Esophagus squamous epithelium (tissue), 5 donors: ENCODE measurements at places on chromosomes 5 and 9.

DNA sequence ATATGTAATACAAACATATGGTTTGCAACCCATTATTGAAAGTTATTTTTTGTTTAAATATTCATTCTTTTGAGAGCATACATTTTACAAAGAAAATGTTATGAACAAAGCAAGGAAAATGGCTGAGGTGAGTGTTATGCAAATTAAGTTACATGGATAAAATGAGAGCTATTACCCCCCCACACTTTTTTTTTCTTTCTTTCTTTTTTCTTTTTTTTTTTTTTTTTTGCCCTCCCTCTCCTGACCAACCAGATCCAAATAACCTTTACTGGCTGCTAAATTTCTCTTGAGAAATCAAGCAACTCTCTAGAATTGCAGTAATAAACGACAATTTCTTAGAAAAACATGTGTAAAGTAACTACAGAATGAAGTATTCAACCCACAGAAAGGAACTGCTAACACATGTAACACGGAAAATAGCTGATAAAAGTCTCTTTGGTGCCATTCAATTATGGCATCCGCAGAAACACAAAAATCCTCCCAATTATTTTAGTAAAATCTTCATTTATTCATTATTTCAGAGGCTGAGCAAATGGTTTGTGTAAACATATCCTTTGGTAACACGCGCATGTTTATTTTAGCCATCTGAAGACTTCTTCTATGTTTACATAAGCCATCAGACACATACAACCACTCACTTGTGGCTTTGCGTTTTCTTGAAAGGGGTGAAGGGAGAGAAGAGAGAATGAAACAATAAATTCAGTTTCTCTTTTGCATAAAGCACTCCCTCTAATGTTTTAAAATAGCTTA lies 216.1 kb downstream of the NFIB start:
- DNase-seq: no peak

DNA sequence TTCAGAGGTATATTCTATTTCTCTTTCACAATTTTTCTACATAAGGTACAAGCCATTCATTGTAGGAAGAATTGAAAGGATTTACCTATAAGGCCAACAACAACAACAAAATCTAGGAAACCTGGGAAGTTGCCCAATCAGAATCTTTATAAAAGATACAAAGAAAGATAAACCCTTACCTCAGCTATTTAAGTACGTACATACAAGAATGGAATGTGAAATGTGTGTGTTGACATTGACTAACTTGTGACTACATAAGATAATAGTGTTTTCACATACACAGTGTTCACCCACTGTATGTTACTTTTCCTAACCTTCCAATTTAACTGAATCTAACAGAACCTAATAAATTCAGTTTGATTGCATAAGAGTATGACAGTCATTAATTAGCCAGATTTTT lies 154.1 kb downstream of the ADAMTS6 start:
- no peak for DNase-seq

- DNase-seq: no peak
These were observed 132.7 kb upstream of the TNC start for GRCh38 chr9:115250621-115251032.

DNA sequence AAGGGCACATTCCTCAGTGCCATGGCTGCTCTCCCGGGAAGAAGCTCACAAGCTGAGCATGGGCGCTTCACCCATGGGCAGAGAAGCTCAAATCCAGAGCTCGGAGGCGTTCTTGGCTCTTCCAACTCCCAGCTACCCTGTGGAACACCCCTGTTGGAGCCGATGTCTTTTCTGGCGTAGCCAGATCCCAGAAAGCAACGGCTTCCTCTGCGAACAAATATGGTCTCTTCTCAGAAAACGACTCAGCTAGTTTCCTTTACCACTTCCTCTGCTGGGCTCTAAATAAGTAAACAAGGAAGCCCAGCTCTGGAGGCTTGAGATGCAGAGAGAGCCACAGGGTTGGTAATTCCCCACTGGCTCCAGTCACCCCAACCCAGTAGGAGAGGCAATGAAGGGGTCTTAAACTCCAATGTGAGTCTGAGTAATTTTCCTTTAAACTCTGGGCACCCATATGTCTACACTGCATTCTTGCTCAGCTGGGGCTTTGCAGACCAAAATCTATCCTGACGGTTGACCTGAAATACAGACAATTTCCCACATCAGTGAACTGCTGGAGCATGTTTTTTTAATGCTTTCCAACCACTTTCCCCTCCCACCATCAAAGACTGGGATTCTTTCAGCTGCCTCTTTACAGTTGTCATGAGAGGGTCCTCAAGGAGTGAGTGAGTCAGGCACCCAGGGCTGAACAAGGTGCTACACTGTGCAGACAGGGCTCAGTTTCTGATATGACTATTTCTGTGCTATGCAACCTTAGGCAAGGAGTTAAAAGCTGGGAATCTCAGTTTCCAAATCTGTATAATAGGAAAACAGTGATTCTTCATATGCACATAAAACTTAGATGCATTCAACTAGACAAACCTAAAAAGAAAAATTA lies at the start of gene LCP2:
Gene LCP2 (minus strand): TSS at position 189 of the 874 bp plus-strand sequence. CDS start 166 bp downstream, at position 23.
- no peak for DNase-seq

GRCh38 chr9:3125602-3126405 lies 281.9 kb upstream of the PUM3 start:
- DNase-seq: no peak

DNA sequence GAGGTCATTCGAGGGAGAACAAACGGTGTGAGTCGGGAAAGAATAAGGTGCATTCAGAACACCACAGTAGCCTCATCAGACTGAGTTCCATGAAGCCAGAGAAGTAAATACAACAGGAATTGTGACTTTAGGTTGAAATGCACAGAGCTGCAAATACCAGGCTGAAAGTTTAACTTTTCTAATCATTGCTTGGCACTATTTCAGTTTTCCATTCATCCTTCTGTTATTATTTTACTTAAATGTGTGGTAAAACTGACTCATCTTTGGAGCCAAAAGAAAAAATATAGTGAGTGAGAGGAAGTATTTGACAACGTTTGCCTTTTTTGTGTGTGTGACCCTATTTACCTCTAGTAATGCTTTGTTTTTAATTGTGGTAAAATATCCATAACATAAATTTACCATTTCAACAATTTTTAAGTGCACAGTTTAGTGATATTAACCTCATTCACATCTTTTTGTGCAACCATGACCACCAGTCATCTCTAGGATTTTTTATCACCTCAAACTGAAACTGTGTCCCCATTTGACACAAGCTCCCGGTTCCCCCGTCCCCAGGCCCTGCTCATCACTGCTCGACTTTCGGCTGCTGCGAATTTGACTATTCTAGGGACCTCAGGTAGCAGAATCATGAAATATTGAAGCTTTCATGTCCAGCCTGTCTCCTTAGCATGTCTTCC lies 166.8 kb downstream of the HSD17B3 start:
- no peak for DNase-seq

DNA sequence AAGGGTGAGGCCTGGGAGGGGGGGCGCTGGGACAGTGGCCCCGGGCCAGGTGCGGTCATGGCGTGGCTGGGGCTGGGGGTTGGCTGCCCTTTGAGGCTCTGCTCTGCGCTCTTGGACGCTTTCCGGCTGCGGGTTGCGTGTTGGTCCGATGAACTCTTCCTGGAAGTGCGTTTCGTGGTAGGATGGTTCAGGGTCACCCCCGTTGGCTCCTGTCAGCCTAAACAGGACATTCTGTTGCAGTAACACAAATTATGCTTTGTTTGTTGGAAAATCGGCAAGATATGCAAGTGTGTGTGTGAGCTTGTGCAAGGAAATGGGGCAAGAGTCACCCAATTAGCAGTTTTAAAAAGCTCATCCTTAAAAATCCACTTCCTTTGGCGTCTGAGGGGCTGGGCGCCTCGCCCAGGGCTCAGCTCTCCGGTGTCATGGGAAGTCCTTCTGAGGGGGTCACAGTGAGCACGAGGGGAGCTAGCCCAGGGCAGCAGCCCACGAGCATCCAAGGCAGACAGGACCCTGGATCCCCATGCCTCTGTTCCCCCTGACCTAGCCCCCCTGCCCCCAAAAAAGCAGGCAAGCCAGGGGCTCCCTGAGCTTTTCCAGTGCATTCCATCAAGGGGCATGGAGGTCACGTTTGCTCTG lies 22.2 kb upstream of the RNU6ATAC start:
- no peak for DNase-seq

DNA sequence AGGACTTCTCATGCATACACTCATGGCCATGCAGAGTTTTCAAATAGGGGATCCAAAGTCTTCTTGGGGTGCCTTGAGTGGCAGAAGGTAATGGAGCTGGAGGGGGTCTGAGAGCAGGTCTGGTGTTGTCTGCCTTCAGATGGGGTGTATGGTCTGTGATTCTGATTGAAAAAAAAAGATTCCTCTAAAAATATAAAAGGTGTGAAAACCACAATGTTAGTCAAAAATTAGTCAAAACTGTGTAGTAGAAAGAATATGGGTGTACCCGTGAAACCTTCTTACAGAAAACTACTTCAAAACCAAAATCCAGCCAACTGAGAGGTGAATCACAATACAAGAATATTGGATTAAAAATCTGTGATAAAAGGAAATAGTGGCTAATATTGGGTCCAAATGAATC lies 20.1 kb downstream of the DOCK2 start:
- no peak for DNase-seq

DNA sequence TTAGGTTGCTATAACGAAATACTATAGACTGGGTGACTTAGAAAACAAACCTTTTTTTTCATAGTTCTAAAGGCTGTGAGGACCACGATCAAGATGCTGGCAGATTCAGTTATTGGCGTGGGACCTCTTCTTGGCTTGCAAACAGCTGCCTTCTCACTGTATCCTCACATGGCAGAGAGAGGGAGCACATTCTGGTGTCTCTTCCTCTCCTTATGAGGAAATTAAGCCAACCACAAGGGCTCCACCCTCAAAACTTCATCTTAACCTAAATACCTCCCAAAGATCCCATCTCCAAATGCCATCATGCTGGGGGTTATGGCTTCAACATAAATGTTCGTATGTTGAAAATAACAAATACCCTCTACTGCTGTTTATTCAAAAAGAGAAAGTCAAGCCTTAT lies 197.1 kb downstream of the CEMIP2 start:
- no peak for DNase-seq

GRCh38 chr5:135269199-135269598 lies 129.8 kb downstream of the MACROH2A1 start:
- no peak for DNase-seq

- no peak for DNase-seq
These were observed 27.6 kb downstream of the MBLAC2 start for GRCh38 chr5:90446961-90447360.

DNA sequence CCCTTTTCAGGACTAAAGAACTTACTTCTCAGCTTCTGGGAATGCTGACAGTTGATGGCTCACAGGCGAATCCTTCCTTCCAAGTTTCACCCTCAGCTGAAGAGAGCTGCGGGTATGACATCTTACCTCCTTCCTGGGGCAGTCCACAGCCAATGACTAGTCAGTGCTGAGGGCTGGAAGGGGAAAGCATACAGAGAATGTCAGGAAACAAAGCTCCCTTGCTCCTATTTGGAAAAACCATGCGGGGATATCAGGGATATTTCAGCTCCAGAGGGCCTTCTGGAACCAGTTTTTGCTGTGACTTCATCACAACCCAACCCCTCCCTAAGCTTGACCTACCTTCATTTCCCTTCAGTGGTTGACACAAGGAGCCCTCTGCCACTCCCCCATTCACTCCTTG lies 15.7 kb downstream of the FTMT start:
- no peak for DNase-seq

DNA sequence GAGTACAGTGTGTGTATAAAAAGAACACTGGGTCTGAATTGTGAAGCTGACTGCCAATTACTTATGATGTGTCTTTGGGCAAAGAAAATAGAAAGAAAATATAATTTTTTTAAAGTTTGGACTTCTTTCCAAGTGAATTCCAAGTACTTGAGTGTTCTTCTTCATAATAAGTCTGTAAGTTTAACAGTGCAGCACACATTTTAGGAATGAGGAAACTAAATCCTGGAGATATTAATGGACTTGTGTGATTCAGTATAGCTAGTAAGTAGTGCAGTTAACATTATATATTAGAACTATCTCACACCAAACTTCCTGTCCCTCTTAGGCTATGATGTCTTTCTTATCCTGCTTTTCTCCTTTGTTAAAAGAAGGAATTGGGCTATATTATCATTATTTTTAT lies 1953.8 kb downstream of the MAT2B start:
- DNase-seq: no peak

DNA sequence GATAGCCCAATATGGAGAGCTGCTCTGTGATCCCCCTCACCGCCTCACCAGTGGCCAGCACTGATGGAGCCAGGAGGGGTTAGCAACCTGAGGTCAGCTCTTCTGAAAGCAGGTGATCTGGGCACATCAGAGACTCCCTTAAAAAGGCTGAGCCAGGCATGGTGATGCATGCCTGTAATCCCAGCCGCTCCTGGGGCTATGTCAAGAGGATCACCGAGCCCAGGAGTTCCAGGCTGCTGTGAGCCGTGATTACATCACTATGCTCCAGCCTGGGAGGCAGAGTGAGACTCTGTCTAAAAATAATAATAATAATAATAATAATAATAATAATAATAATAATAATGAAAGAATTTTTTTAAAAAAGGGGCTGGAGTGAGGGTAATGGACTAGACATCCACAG lies 66.6 kb upstream of the HRH2 start:
- no peak for DNase-seq

DNA sequence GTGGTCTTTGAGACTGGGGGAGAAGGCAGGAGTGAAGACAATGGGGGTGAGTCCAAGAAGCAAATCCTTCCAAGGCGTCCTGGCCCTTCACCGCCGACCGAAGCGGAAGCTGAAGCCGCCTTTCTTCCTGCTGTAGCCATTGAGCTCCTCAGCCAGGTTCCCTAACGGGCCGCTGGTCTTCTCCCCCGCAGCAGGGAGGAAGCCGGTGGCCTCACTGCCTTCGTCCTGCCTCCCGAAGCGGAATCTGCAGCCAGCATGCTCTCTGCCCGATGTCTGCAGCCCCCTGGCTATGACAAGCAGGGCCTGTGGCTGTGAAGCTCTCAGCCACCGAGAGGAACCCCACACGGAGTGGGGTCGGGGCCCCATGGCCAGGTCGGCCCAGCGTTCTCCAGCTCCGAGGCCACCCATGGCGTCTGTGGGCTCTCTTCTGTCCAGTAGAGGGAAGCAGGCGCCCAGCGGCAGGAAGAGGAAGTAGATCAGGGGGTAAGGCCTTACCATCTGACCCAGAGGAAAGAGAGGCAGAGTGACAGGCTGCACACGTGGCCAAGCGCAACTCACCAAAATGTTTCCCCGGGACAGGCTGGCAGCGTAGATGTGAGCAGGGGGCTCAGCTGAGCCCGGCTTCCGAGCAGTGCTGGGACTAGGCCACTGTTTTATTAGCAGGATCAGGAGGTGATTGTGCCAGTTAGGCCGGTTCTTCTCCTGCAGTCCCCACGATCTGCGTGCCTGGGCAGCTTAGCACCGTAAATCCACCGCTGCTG lies 3.1 kb downstream of the QRFP start:
- DNase-seq: no peak
